ENCODE measurements at places on chromosomes 2 and 18.

DNA sequence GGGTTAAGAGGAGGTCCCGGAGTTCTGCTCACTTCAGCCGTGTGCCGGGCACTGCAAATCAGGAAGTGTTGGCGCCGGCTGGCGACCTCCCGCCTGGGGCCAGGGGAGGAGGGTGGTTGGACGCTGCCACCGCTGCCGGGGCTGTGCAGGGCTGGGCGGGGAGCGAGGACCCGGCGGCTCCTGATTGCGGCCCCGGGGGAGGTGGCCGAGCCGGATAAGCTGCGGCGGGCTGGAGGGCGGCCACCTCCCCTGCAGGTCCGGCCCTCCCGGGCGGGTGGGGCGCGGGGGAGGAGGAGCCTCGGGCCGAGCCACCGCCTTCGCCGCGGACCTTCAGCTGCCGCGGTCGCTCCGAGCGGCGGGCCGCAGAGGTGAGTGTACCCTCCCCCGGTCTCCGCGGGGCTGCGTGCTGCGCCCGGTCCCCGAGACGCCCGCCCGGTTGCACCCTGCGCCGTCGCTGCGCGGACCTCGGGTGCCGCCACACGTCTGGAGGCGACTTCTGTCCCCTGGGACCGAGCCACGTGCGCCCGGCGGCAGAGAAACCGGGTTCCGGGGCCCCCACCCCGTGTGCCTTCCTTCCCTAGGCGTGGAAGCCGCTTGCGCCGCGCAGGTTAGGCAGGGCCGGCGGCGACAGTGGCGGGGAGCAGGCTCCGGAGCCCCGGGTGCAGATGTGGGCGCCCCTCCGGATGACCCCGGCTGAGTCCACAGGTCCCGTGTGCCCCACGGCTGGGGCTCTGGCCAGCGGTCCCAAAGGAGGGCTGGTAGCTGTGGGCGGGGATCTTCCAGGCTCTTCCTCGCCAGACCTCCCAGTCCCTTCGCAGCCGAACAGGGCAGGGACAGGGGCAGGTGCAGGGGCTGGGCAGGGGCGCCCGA lies at the start of gene STEAP3:
TSS of gene STEAP3 (plus strand) at position 314 of the 870 bp plus-strand sequence. CDS start 7,179 bp downstream, outside the sequence.
- peak; percentile 32 for DNase-seq

GRCh38 chr2:37263839-37264238 lies 32.4 kb downstream of the NDUFAF7 start:
- DNase-seq, result no peak

DNA sequence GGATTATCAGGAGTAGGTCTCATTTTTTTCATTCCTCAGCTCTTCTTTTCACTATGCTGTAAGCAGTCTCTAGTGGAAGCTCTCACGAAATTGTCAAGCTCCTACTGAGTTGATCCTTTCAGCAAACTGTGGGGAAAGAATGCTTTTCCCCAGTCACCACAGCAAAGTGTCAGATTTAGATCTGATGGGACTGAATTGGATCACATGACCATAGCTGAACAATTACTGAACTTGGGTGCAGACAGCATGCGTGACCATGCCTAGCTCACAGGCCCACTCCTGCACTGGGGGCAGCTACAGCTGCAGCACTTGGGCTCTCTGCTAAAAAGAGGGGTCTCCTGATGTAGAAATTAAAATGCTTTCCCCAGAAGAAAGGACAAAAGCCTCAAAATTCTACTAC lies 3.1 kb downstream of the ARHGAP15 start:
- DNase-seq, result no peak

DNA sequence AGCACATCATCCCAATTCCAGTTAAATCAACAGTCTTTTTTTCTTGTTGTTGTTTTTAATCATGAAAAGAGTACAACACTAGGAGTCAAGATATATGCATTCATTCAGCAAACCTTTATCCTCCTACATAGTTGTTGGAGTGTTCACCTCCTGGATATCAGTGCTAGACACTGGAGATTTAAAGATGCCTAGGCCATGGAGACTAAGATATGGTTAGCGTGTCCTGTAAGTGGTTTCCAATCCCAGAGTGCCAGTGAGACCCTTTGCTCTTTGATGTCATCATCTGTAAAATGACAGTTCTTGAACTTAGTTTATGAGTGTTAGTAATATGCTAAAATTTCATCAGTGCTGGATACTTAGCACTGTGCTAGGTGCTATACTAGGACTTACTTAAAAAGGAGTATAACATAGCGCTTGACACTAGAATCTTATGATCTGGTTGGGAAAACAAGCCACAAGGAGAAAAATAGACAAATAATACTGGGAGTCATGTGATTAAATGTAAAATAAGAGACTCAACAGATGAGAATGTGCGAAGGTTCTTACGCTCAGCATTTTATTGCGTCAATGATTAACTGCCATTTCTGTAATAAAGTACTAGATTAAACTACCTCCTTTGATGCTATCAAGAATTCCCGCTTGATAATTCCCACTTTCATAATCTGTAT lies 31.5 kb downstream of the BABAM2 start:
- no peak for DNase-seq

DNA sequence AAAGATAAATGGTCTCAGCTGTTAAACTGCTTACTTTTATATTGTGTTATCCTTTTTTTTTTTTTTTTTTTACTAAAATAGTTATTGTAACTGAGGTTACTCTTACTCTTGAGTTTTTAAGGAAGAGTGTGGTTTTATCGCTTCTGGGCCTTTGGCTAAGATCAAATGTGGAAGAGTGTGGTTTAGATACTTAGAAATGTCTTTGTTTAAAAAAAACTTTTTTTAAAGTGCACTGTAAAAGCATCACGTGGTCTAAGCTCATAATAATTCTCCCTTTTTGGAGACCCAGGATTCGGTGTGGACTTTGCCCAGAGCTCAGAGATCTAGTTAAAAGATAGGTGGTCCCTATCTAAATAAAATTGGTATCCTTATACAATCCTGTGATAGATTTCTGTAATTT lies 11.9 kb upstream of the OXER1 start:
- DNase-seq, result no peak

DNA sequence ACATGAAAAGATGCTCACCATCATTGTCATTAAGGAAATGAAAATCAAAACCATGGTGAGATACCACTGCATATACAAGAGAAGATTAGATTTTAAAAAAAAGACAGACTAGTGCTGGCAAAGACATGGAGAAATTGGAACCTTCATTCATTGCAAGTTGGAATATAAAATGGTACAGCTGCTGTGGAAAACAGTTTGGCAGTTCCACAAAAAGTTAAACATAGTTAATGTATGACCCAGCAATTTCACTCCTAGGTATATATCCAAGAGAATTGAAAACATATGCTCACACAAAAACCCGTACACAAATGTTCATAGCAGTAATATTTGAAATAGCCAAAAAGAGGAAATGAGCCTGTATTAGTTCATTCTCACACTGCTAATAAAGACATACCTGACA lies 33.7 kb upstream of the MBOAT2 start:
- no peak for DNase-seq

- no peak for DNase-seq
These were observed 441.0 kb downstream of the CPS1 start for GRCh38 chr2:210997373-210997772.

DNA sequence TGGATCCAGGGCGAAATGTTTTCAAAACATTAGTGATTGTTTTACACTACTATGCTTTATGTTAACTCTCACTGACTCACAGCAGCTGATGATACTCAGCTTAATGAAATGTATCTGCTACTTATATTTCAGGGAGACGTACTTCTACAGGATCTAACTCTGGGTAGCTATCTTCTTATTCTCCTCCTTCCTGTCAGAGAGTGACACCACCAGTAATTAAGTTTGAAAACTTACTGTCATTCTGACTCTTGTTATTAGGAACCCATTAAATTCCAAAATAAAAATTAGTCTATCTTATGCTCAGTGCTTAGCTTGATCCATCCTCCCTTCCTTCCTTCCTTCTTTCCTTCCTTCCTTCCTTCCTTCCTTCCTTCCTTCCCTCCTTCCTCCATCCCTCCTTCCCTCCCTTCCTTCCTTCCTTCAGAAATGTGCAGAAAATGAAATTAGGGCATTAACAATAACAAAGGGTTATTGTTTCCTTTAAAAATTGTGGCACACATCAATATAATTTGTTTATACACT lies 441.1 kb downstream of the MEIS1 start:
- no peak for DNase-seq

GRCh38 chr2:3427272-3427671 lies 47.8 kb downstream of the TRAPPC12 start:
- no peak for DNase-seq

DNA sequence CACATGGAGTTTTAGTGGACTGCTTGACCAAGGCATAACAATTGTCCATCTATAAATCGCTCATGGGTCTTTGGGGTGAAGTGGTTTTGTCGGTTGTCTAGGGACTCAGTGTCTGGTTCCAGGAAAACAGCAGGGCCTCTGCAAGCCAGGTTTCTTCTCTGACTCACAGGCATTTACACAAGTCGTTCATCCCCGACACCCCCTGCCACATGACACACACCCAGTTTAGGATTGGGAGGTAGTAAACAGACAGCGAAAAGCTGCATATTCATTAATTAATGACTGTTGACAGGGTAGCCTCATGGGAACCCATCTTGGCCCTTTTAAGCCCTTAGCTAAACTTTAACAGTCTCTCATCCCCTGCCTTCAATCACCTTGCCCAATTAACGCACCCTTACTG lies 194.8 kb upstream of the ACVR2A start:
- DNase-seq, result no peak

DNA sequence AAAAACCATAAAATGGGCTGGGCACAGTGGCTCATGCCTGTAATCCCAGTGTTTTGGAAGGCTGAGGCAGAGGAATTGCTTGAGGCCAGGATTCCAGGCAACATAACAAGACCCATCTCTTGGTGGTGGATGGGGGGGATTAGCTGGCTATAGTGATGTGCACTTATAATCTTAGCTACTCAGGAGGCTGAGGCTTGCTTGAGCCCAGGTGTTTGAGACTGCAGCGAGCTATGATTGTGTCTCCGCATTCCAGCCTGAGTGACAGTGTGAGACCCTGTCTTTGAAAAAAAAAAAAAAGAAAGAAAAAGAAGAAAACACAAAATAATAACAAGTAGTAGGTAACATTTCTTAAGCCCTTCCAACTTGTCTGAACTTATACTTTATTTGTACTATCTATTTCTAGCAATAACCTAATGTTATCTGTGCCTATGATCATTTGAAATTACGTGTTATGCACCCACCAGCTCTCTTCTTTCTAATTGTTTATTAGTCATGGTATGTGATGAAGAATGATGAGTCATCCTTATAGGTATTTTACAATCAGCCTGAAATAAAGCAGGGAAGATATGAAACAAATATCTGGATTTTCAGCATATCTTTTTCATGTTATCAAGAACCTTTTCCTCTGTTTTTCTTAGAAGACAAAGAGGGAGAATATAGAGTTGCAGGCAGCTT lies 129.3 kb upstream of the UNC80 start:
- no peak for DNase-seq

DNA sequence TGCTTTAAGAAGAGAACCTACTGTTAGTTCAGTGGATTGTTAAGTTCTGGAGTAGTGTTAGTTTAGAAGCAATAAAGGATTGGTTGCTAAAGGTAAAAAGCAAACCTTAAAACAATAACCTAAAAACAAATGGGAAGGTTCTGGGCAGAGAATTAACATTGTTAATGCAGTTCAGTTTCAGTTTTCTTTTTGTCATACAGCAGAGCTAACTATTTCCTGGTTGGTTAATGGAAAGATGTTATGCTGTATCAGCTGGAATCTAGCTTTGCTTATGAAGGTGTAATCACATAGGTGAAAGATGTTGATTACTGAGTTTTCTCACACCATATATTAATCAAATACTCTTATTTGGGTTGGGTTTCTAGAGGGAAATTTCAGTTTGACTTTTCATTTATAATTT lies 23.8 kb downstream of the SMAD4 start:
- DNase-seq, result no peak

DNA sequence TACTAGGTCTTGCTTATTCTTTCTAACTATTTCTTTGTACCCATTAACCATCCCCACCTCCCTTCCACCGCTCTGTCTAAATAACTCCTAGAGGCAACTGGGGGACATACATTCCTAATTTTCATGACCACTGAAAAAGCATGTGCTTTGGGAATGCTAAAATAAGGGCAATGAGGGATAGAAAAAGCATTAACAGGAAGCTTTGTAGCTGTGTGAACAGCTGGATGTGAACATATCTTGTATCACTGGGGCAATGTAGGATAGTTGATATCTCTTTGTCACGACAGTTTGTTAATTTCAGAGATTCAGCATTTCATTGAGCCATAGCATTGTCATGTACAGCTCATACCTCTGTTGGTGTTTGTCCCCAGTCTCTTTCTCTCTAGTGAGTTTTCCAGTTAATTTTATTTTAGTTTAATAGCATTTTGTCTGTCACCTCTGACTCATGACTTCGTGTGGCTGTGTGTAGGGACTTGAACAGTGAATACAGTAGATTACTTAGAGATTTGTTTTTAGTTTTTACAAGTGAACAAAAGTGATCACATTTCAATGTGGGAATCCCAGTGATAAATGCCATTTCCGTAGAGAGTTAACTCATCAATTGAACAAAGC lies 230.3 kb upstream of the NRP2 start:
- DNase-seq, result no peak

DNA sequence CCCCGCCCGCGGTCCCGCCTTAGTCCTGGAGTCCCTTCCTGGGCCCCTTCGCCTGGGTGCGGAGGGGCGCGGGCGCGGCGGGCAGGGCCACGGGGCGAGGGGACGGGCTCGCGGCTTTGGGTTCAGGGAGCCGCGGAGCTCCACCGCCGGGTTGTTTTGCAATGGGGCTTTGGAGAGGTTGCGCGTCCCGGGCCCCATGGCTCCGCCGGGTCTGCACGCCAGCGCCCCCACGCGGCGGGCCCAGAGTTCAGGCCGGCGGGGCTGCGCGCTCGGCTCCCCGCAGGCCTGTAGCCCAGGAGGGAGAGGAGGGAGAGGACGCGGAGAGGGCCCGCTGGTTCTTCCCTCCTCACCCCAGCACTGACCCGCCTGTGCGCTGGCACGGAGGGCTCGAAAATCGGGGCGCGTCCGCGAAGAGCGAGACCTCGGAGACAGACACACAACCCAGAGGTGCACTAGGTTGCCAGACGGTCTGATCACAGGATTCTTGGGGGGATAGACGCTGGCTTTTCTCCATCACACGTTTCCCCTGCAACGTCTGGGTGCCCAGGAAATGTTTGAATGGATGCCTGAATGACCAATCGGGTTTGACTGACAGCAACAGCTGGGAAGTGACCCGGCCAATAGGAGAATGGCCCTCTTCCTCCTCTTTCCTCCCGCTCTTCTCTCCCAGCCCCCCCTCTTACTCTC lies 4.9 kb upstream of the SIX2 start:
- DNase-seq, result no peak

DNA sequence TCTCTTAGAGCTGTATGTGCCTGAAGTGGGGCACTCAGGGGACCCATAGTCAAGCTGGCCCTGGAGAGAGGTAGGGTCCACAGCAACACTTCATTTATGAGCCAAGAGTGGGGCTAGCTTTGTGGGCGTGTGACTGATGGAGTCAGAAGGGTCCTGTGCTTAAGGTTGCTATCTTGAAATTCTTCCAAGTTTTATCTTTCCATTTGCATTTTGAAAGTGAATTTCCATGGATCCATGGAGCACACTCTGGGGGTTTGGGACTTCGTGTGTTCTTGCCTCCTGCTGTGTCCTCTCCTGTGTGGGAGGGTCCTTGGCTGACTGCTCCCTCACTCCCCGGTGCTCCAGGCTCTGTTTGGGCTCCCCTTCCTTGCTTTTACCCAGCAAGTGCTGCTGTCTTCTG lies 50.8 kb downstream of the FHOD3 start:
- no peak for DNase-seq
